ENCODE measurements at places on chromosomes 7 and 10. TPM values are rescaled to one million over a fixed set of nuclear protein-coding genes. Genes with fewer than 3 reads are reported as not detected.

The SLC16A9 gene
- under 0.01 TPM for total RNA-seq

The C10orf95 gene
- total RNA-seq, result not detected

The HOXA4 gene
- total RNA-seq, result 0.97 TPM

The ELN gene
- total RNA-seq, result 0.64 TPM

The CREB5 gene
- total RNA-seq, result 9.3 TPM

The NUB1 gene
- total RNA-seq, result 38.7 TPM

The XRCC2 gene
- 3.5 TPM for total RNA-seq

The FAM25G gene
- total RNA-seq, result not detected

The FBXL13 gene
- total RNA-seq, result 1.3 TPM

The HKDC1 gene
- total RNA-seq, result 0.43 TPM

The LAMB1 gene
- 438 TPM for total RNA-seq

The NEUROD6 gene
- total RNA-seq, result not detected

The FXYD4 gene
- total RNA-seq, result not detected

The UNCX gene
- total RNA-seq, result not detected

The GSTO2 gene
- 1.9 TPM for total RNA-seq

The LRRC18 gene
- not detected for total RNA-seq

The NPFFR1 gene
- not detected for total RNA-seq

The STEAP1B gene
- 7.4 TPM for total RNA-seq

The CTTNBP2 gene
- 3.2 TPM for total RNA-seq

The ITPRID1 gene
- total RNA-seq, result not detected
